ENCODE measurements at places on chromosomes 1 and 21.

GRCh38 chr1:226684026-226684425 lies 55.1 kb downstream of the ITPKB start:
- DNase-seq: no peak

DNA sequence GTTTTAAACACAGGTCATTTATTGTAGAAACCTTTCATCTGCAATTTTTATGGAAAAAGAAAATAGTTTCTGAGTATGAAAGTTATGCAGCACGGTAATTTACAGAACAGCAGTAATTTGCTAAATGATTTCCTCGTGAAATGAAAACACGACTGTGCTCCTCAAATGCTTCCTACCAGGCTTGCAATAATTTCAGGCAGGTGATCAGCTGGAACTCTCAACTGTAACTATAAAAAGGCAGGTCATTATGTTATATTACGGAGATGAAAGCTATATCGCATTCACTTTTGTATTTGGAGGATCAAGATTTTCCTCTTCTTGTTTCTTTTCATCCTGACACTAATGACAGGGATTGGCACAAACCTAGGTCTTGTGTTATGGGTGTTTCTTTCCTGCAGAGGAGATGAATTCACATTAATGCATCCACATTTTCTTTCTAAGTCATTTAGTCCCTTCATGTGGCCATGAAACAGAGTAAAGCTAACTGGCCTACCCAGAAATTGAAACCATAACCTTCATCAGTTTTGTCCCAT lies 57.4 kb downstream of the SAMSN1 start:
- DNase-seq: no peak

GRCh38 chr1:59404796-59405195 lies 107.9 kb downstream of the FGGY start:
- DNase-seq: no peak

DNA sequence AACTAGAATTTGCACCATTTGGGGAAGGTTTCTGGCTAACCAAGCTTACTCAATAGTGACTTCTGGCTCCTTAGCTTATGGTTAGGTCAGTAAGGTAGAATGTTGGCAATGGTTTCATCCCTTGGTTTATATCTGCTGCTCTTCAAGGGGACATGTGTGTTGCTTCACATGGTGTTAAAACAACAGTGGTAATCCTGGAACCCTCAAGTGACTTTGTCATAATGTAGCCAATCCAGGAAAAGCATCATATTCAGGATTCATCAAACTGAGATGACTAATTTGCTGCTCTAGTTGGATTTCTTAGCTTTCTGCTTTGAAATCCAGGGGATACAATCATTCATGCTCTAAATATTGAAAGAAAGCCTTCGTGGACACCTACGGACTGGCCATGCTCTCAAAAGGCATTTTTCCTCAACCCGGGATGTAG lies 108.7 kb downstream of the RGL1 start:
- DNase-seq: no peak

DNA sequence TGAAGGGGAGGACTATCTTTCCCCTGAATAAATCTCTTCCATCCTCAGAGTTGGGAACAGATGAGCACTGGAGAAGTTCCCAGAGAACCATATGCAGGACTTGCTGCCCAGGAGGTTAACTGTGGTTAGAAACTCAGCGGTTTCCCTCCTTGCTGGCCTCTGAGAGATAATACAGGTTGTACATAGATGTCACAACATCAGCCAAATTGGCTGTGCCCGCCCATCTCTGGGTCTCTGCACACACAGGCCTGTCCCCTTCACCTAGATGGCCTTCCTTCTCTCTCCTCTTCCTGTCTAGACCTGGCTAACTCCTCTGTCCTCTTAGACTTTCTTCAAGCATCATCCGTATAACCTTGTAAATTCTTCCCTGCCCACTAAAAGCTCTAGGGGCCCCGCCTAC lies 5.7 kb downstream of the RGS5 start:
- DNase-seq: no peak

GRCh38 chr1:24955161-24955560 lies 25.1 kb upstream of the RUNX3 start:
- DNase-seq: peak; percentile 57

DNA sequence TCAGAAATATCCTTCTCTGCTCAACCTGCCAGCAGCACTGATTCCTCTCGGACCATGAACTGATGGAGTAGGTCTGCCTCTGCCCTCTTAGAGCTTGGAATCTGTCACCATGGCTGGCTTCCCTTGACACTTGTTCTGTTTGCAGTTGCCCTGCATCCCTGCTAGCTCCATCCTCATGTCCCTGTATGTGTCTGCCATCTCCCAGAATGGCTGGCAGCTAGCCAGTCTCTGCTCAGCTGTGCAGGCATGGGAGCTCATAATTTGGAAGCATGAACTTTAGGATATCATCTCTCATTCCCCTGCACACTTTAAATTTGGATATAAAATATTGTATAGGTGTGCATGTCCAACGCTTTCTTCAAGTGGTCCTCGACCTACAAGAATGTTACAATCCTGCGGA lies 95.4 kb downstream of the C1orf94 start:
- DNase-seq: no peak

- no peak for DNase-seq
Measured at GRCh38 chr1:163205513-163205912, 2.8 kb upstream of the RGS5 start.

DNA sequence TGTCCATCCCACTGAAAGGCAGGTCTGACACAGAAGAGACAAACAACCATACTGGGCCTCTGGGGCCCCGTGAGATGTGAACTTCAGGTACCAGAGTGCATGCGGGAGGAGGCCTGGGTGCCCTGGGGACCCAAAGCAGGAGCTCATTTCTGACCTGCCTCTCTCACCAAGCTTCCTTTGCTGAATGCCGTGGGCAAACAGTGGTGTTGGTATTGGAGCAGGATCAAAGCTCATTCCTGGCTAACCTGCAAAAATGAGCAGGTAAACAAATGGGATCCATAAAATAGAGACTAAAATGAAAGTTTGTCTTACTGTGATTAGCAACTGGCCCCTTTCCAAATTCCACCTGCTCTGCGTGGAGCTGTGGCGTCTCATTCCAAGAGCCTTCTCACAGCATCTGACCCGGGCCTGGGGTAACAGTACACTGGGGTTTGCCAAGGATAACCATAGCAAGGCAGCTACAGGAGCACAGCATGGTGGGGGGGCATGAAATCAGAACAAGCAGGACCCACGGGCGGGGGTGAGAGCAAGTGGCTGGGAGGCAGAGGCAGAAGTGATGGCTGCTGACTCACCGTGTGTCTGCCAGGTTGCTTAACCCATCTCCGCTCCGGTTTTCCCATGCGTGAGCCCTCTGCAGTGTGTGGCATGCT lies 103.6 kb downstream of the KIF26B start:
- DNase-seq: no peak

- no peak for DNase-seq
Measured at GRCh38 chr1:45656573-45657226, 29.6 kb downstream of the GPBP1L1 start.

GRCh38 chr1:202160377-202160940 lies at the start of gene PTPN7:
PTPN7 (minus strand) TSS chr1:202160602; CDS start chr1:202159402, 1,200 bp downstream.
- peak; percentile 88 for DNase-seq

DNA sequence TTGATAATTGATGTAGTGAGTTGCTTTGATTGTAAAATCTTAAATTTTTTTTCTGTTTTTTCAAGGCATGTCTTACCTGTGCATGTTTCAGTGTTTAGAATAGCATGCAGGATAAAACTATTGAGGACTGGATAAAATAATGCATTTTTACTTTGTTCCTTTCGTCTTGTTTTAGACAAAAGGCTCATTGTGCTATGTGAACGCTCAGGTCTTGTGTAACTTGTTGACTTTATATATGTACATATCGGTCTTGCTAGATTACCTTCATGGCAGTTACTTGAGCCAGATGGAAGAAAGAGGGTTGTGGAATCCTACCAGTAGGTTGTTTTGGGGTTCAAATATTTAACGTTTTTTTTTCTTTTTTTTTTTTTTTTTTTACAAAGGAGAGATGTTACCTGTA lies 7.0 kb downstream of the NFIA start:
- no peak for DNase-seq

GRCh38 chr1:197896301-197896700 lies 6.1 kb upstream of the C1orf53 start:
- DNase-seq: no peak

GRCh38 chr1:67666636-67667035 lies 18.4 kb upstream of the GADD45A start:
- no peak for DNase-seq

- DNase-seq: peak; percentile 86
Measured at GRCh38 chr1:1200876-1201810, 5.2 kb downstream of the TNFRSF18 start.

DNA sequence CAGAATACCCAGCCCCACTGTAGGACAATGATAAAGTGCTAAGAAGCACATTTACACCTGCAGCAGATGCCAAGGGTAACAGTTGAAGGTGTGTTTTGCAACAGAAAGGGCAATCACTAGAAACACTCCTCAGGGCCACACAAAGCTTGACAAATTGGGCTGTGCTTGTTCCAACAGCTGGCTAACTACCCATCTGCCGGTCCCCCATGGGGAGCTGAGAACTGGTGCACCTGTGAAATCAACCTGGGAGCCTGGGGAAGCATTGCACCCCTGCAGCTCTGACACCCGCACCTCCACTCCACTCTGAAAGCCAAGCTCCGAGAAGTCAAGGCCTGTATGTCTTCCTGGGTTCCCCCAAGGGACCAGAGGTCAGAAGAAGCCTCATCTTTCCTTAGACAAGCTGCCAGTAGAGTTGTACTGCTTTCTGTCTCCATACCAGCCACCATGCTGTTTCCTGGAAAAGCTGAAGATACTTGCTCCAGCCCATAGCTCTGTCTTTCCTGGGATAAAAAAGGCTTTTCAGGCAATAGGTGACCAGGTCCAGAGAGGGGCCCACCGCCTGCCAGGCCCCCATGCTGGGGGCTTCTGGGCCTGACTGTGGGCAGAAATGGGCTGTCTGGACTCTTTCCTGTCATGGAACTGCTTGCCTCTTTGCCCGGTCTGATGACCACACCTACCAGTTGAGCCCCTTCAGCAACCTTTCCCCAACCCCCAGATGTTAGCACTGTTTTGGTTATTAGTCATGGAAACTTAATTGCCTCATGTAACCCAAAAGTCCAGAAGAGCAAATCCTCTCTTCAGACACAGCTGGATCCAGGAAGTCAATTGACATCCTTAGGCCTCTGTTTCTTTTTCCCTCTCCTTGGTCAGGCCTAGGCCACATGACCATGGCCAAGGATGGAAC lies 93.6 kb downstream of the KIF14 start:
- no peak for DNase-seq

- no peak for DNase-seq
Measured at GRCh38 chr1:40720493-40720892, 29.0 kb downstream of the NFYC start.

DNA sequence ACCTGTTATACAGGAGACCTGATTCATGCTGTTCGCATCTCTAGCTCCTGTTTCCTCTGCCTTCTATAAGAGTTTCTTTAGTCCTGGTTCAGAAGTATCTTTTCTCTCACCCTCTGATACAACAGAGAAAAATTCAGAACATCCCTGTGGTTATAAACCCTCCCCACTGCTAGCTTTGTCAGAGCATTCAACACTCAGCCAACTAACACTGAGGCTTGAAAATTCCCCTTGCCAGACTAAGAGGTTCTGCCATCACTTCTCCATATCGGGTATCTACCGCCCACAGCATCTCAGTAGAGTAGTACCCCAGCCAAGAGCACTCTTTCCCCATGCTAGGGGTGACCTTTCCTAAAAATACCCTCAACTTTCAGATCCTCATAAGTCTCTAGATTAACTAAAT lies 19.6 kb upstream of the PIK3R3 start:
- DNase-seq: no peak

DNA sequence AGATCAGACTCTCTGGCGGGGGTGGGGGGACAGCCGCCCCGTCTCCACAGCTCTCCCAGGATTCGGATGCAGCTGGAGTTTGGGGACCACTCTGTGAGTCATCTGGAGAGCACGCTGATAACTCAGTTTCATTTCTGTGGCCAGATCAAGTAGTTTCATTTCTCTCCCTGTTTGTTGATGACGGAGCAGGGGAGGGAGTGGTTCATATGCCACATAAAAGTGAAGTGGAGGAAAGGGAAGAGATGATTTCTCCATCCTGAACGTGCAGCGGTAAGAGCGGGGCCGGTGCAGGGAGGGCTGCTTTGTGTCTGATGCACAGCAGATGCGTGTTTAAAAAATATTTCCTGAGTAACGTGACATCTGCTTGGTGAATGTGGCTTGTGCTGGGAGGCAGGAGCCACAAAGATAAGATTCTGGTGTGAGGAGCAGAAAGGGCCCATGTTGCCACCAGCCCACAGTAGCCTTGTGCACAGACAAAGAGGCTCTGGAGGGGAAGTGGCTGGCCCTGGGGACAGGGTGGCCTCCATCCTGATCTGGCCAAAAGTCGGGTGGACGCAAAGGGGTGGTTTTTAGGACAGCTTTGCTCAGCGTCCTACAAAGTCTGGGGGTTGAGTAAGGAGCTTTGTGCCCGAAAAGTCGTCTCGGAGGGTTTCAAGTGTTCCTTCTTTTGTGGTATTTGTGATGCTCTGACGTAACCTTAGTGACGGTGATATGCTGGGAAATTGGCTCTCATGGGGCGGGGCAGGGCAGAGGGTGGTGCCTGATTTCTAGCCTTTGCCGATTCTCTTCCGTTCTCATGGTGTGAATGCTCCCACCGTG lies at the start of gene MX2:
MX2 (plus strand) TSS at position 242 of the 819 bp plus-strand sequence. CDS start 14,880 bp downstream, outside the sequence.
- DNase-seq: peak; percentile 48

DNA sequence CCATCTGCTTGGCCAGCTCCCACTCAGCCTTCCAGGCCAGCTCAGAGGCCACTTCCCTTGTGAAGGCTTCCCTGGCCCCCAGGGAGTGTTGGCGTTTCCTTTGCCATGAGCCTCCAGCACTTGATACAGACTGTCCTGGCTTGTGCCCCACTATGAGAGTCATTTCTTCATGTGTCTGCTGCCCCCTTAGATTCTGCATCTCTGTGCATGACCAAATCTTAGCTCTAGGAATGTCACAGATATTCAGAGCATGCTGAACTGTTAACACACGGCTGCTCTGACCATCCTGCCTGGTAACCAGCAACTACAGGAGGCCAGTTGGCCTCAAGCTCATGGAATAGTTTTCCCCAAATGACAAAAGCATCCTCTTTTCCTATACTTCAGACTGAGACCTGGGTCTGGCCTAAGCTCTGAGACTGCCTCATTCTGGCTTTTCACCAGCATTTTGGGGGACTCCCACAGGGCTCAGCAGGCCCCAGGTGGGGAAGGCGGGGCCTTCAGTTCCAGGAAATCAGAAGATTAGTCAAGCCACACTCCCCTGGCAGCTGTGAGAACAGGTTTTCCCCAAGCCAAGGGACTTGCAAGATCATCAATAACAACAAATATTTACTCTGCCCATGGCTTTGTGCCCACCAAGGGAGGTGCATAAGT lies 182.6 kb upstream of the EDN2 start:
- DNase-seq: peak; percentile 52

DNA sequence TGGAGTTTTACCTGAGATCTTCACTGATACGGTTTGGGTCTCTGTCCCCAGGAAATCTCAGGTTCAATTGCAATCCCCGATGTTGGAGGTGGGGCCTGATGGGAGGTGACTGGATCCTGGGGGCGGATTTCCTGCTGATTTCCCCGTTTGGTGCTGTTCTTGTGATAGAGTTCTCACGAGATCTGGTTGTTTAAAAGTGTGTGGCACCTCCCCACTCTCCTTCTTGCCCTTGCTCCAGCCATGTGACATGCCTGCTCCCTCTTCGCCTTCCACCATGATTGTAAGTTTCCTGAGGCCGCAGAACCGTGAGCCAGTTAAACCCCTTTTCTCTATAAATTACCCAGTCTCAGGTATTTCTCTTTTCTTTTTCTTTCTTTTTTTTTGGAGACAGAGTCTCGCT lies 126.4 kb upstream of the SLC45A1 start:
- DNase-seq: no peak
